ENCODE measurements at places on chromosomes 11 and 22.

DNA sequence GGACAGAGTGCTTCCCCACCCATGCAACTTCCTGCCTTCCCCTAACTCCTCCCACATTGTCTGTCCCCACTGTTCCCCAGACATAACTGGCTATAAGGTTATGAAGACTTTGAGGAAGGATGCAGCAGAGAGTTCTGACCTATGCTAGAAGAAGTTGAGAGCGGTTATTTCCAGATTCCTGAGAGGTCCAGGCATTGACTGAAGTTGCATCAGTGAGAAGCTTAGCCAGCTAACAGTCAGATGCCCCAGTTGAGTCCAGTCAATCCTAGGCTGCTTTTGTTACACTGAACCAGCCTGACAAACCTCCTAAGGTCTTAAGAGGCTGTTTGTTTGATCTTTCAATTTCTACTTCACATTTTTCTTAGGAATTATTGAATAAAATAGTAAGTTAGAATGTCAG is 937.9 kb upstream of the CCDC90B start:
- DNase-seq = no peak

DNA sequence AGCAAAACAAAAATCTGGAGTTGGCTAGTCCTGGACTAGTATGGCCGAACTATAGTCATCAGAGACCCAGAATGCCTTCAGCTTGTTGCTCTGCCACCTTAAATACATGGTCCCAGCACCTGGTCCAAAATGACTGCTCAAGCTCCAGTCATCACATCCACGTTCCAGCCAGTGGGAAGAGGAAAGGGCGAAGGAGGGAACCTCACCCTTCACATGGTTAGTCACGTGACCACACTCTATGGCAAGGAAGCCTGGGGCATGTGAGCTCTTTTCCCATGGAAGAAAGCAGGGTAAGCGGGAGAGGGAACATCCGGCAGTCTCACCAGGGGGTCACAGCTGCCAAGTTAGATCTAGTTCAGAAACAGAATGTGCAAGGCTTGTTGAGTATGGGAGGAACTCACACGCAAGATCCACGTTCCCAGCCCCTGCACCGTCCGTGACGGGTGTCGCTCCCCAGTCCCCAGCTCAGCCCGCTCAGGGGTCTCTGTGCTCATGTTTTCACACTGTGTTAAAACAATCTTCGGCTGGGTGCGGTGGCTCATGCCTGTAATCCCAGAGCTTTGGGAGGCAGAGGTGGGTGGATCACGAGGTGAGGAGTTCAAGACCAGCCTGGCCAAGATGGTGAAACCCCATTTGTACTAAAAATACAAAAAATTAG is 1.9 kb upstream of the ANO9 start:
- DNase-seq = no peak

DNA sequence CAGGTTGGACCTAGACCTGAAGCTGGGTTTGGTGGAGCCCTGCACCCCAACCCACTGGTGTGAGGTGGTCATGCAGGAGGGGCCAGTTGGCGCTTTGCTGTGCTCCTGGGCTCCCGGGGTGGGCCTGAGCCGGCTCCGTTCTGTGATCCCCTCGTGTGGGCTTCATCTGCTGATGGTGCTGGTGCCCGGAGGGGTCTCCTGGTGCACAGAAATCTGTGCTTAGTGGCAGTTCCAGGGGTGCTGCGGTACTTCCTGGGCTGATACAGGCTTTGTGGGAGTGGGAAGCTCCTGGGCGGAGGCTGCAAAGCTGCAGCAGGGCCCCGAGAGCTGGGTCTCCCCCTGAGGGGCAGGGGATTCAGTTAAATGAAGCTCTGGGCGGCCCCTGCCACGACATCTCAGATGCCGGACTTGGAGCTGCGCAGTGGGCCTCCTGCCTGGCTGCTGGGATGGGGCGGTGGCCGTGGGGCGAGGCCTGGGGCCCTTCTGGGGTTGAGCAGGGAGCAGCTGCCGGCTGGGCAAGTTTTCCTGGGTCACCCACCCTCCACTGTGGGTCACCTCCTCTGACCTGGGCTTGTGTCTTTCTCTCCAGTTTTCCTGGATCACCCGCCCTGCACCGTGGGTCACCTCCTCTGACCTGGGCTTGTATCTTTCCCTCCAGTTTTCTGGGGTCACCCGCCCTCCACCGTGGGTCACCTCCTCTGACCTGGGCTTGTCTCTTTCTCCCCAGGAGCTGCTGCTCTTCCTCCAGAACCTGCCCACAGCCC is 410.5 kb downstream of the TBC1D22A start:
- DNase-seq = no peak

- no peak for DNase-seq
Observed at GRCh38 chr11:45660729-45661438, 4.5 kb downstream of the CHST1 start.

GRCh38 chr11:104836691-104837090 is 61.6 kb downstream of the CASP12 start:
- no peak for DNase-seq

DNA sequence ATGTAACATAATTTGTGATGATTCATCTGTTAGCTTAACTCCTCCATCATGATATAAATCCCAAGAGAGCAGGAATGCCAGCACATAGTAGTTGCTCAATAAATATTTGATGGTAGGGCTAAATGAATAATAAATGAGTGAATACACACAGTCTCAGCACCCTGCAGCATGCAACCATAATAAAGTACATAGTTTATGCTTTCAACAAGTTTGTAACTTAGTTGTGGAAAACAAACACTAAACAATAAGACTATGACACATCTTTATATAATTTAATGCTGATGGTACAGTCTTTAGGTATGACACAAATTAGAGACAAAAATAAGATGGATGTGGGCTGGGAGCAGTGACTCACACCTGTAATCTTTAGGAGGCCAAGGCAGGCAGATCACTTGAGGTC is 3.8 kb downstream of the ALKBH8 start:
- no peak for DNase-seq

DNA sequence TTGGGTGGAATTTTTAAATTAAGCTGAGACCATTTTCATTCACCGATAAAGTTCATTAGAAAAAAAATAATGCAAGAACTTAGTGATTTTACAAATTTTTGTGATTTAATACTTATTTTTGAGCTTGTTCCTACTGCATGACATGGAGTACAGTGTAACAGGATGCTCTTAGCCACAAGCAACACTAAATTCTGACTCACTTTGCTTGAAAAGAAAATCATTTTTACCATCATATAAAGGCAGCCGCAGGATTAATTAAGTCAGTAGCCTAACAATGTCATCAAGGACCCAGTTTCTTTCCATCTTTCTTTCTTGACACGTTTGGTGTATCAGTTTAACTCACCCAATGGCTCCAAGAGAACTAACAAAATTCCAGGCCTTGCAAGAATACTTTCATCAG is 540.3 kb upstream of the LUZP2 start:
- no peak for DNase-seq

DNA sequence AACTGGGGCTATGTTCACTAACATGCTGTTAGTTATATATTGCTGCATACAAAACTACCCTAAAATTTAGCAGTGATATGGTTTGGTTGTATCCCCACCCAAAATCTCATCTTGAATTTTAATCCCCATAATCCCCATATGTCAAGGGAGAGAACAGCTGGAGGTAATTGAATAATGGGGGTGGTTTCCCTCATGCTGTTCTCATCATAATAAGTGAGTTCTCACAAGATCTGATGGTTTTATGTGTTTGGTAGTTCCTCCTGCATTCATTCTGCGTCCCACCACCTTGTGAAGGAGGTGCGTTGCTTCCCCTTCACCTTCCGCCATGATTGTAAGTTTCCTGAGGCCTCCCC is 10.0 kb upstream of the PATL1 start:
- DNase-seq = no peak

DNA sequence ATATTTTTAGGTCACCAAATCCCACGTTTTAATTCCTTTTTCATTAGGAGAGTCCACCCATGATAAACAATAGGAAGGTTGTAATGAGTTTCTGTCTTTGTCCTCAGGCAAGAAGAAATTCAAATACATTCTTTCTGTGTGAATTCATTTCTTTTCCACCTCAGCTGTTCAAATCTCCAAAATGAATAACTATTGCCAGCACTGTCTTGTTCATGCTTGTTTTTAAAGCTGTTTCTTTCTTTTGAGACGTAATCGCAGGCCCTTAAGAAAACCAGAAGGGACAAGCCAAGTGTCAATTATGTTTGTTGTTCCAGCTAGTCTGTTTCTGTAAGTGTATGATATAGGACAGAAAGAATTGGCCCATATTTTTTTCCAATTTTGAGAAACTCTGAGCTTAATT is 20.2 kb downstream of the MMP27 start:
- DNase-seq = peak; percentile 38

GRCh38 chr11:65423516-65424204 is 1.1 kb downstream of the NEAT1 start:
- DNase-seq = no peak

GRCh38 chr11:46597155-46597554 is 3.3 kb upstream of the AMBRA1 start:
- no peak for DNase-seq

- DNase-seq = no peak
Observed at GRCh38 chr11:35620795-35621194, 2.5 kb downstream of the FJX1 start.

- DNase-seq = no peak
Observed at GRCh38 chr11:87428266-87428665, 390.5 kb downstream of the TMEM135 start.

Measured in RWPE1 (cell line).